ENCODE measurements at places on chromosomes 12 and 14. TPM values are rescaled to one million over a fixed set of nuclear protein-coding genes. Genes with fewer than 3 reads are reported as not detected.

KRT78 gene
- not detected for total RNA-seq

DNA sequence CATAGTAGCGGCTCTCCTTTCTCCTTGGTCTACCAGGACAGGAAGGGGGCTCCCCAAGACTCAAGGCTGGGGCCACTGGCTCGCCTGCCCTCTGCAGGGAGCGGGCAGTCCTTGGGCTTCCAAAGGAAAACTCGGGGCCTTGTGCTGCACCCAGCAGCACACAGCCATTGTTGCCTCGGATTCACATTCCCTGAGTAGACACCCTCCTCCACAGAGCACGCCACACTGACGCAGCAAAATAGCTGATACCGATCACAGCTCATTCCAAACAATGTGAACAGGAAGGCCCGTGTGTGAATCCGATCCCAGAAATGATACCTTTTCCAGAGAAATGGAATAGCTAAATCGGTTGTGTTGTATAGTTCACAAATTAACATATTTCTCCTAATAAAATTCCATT lies 65.1 kb upstream of the DYNC1H1 start:
- DNase-seq = no peak

GRCh38 chr14:100086361-100086760 lies 21.1 kb downstream of the EVL start:
- no peak for DNase-seq

CIROP gene
- not detected for total RNA-seq

DNA sequence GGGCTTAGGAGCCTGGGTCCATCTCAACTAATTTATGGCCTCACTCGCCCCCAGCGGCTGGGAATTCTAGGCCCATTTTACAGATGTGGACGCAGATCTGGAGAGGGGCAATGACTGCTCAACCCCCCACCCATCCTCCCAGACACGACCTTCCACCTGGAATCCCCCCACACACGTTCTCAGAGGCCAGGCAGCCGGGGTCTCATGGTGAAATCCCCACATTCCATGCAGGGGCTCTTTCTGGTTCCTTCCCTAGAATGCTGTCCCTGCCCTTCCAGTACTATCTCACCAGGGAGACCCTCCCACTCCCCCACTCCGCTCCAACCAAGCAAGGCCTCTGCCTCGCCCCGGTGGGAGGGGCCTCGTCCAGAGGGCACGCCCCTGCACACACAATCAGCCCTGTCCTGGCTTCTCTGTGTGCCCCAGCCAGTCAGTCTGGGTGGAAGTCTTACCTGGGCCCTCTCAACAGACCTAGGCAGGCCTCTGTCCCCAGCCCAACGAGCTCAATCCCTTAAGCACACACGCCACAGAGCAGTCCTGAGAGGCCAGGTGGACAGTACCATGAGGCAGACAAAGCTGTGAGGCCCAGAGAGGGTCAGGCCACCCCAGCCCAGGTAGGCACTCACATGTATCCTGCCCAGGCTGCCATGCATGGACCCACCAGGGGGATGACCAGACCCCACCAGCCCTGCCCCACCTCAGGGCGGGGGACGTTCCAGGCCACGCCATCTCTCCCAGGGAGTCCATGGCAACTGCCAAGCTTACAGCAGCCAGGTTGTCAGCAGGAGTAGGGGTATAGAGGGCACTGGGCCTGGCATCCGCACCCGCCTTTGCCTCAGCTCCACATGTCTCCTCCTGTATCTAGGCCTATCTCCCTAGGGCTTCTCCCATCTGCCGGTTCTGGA lies 1.3 kb upstream of the ANKRD9 start:
- no peak for DNase-seq

LUM gene
- 18.5 TPM for total RNA-seq

CD9 gene
- total RNA-seq = 43.6 TPM

- DNase-seq = no peak
Observed at GRCh38 chr12:77980782-77981181, 150.1 kb downstream of the NAV3 start.

- DNase-seq = no peak
Observed at GRCh38 chr12:57888409-57889157, 42.1 kb upstream of the CTDSP2 start.

SLC25A21 gene
- total RNA-seq = 2.0 TPM

- DNase-seq = no peak
Observed at GRCh38 chr12:18261906-18262305, 588 bp downstream of the PIK3C2G start.

CCDC88C gene
- 14.7 TPM for total RNA-seq

GRCh38 chr14:88296351-88296750 lies 26.7 kb downstream of the KCNK10 start:
- DNase-seq = no peak

- no peak for DNase-seq
Observed at GRCh38 chr12:113747017-113747416, 219.1 kb downstream of the RBM19 start.

- no peak for DNase-seq
Observed at GRCh38 chr12:76587428-76588178, 28.0 kb upstream of the OSBPL8 start.

GRCh38 chr12:93824514-93825500 lies 147.6 kb downstream of the CRADD start:
- no peak for DNase-seq
